ENCODE measurements at places on chromosomes 3 and 15. TPM values are rescaled to one million over a fixed set of nuclear protein-coding genes. Genes with fewer than 3 reads are reported as not detected.

ACP3 gene
- polyA plus RNA-seq: 9.0 TPM

CLDN18 gene
- polyA plus RNA-seq: 31.4 TPM

CEMIP gene
- 1.9 TPM for polyA plus RNA-seq

CNTN6 gene
- polyA plus RNA-seq: 3.3 TPM

GCNT3 gene
- polyA plus RNA-seq: 0.85 TPM

SEMA5B gene
- 0.30 TPM for polyA plus RNA-seq

RAD51 gene
- 0.95 TPM for polyA plus RNA-seq

DPPA2 gene
- polyA plus RNA-seq: not detected

OR5K1 gene
- not detected for polyA plus RNA-seq

MYO5A gene
- 4.5 TPM for polyA plus RNA-seq

GATA2 gene
- 26.1 TPM for polyA plus RNA-seq

RASSF1 gene
- polyA plus RNA-seq: 59.0 TPM

SUCNR1 gene
- polyA plus RNA-seq: 0.16 TPM

PPP1R14D gene
- polyA plus RNA-seq: 0.22 TPM

ROPN1 gene
- not detected for polyA plus RNA-seq

CATSPER2 gene
- 2.9 TPM for polyA plus RNA-seq

SHF gene
- 1.9 TPM for polyA plus RNA-seq

PP2D1 gene
- not detected for polyA plus RNA-seq

SRGAP3 gene
- polyA plus RNA-seq: 1.2 TPM

LDHAL6B gene
- not detected for polyA plus RNA-seq

TF gene
- 0.59 TPM for polyA plus RNA-seq

PARP15 gene
- 4.3 TPM for polyA plus RNA-seq

GOLGA8Q gene
- 0.47 TPM for polyA plus RNA-seq

ZNF860 gene
- 0.35 TPM for polyA plus RNA-seq

BOC gene
- 2.9 TPM for polyA plus RNA-seq

RETNLB gene
- not detected for polyA plus RNA-seq

FBXO40 gene
- polyA plus RNA-seq: not detected

BFSP2 gene
- polyA plus RNA-seq: 0.14 TPM

SPATA12 gene
- polyA plus RNA-seq: 0.08 TPM

SH2D7 gene
- not detected for polyA plus RNA-seq

GOLGA8M gene
- polyA plus RNA-seq: 0.40 TPM

WNT7A gene
- polyA plus RNA-seq: 2.0 TPM

GOLGA8K gene
- 0.30 TPM for polyA plus RNA-seq

CHRFAM7A gene
- 2.8 TPM for polyA plus RNA-seq

IL5RA gene
- polyA plus RNA-seq: 1.1 TPM

Measured in lung (tissue), 17 donors.